ENCODE measurements at places on chromosomes 3 and 15. TPM values are rescaled to one million over a fixed set of nuclear protein-coding genes. Genes with fewer than 3 reads are reported as not detected.

TRAIP gene
- total RNA-seq, result 0.66 TPM

SERPINI2 gene
- 0.52 TPM for total RNA-seq

MESP2 gene
- total RNA-seq, result 0.32 TPM

KNG1 gene
- total RNA-seq, result not detected

RBM6 gene
- total RNA-seq, result 62.3 TPM

MOBP gene
- total RNA-seq, result 0.44 TPM

SSUH2 gene
- 0.38 TPM for total RNA-seq

THBS1 gene
- 6.6 TPM for total RNA-seq

GABRR3 gene
- 1.1 TPM for total RNA-seq

C3orf49 gene
- total RNA-seq, result not detected

TAGLN3 gene
- 218 TPM for total RNA-seq

USP8 gene
- total RNA-seq, result 135 TPM

SLC6A1 gene
- 8.8 TPM for total RNA-seq

CCR3 gene
- total RNA-seq, result 0.45 TPM

RLBP1 gene
- not detected for total RNA-seq

POLQ gene
- 9.0 TPM for total RNA-seq

SCN11A gene
- 0.46 TPM for total RNA-seq

SNX22 gene
- 3.2 TPM for total RNA-seq

CILP gene
- 0.16 TPM for total RNA-seq

VIPR1 gene
- total RNA-seq, result 0.22 TPM
